RWPE2 (cell line): ENCODE measurements at places on chromosomes 1 and 21.

GRCh38 chr1:235067396-235068157, 61.1 kb downstream of the TOMM20 start:
- DNase-seq = peak; percentile 94

DNA sequence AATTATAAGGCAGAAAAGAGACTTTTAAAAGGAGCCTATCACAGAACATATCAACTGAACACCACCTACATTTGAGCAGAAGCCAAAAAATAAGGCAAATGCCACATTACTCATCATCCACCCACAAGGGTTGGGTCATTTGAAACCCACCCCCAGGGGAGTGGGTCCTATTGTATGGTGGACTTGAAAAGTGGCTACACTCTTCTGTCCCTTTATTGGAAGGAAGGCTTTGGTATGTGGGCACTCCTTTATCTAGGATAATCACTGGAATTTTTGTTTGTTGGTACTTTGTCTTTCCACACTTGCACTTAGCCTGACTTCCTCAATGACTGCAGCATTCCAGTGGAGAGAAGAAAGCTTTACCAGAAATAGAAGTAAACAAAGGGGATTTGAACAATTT, 157.2 kb upstream of the COL11A1 start:
- no peak for DNase-seq

- no peak for DNase-seq
Observed at GRCh38 chr1:147560765-147561471, 19.6 kb downstream of the BCL9 start.

DNA sequence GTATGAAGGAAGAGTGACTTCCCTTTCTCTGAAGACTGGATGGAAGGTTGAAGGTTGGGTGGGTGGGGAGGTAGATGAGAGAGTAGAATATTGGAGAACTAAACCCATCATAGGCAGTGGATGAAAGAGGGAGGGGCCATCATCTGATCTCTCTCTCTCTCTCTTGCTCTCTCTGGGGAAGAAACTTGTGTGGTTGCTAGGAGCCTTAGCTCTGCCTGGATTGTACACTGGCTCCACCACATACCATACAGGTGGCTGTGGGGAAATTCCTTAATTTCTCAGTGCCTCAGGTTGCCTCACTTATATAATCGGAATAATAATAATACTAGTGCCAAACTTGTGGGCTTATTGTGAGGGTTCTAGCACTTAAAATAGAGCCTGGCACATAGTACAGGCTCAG, 9.5 kb downstream of the XCL1 start:
- no peak for DNase-seq

- DNase-seq = no peak
Observed at GRCh38 chr1:160844447-160845232, 18.0 kb downstream of the CD244 start.
